ENCODE measurements at places on chromosomes 12 and 14. TPM values are rescaled to one million over a fixed set of nuclear protein-coding genes. Genes with fewer than 3 reads are reported as not detected.

GRCh38 chr12:82522762-82523161 is 163.9 kb upstream of the TMTC2 start:
- DNase-seq: no peak

GRCh38 chr14:90785876-90786450 is 30.3 kb downstream of the TTC7B start:
- no peak for DNase-seq

The GPHB5 gene
- total RNA-seq: not detected

The EIF2B2 gene
- 42.9 TPM for total RNA-seq

The EMP1 gene
- 146 TPM for total RNA-seq

- DNase-seq: no peak
Measured at GRCh38 chr12:115261691-115262398, 577.9 kb upstream of the TBX3 start.

- no peak for DNase-seq
Measured at GRCh38 chr12:95672166-95672565, 118.4 kb downstream of the NTN4 start.
